Upper lobe of right lung (tissue), 1 donor: ENCODE measurements at places on chromosomes 4 and X. TPM values are rescaled to one million over a fixed set of nuclear protein-coding genes. Genes with fewer than 3 reads are reported as not detected.

Gene MAGEA4
- total RNA-seq = not detected

Gene CSAG1
- not detected for total RNA-seq

DNA sequence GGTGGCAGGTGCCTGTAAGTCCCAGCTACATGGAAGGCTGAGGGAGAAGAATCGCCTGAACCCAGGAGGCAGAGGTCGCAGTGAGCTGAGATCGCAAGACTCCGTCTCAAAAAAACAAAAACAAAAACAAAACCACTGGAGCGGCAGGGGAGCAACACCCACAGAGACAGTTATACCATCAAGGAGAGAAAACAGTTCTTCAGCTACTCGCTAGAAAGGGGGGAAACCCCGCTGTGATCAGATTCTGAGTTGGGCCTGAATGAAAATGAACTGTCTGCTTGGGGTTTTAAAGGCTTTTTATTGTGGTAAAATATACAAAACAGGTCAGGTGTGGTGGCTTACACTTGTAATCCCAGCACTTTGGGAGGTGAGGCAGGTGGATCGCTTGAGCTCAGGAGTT lies 16.8 kb upstream of the IRAK1 start:
- DNase-seq = no peak

DNA sequence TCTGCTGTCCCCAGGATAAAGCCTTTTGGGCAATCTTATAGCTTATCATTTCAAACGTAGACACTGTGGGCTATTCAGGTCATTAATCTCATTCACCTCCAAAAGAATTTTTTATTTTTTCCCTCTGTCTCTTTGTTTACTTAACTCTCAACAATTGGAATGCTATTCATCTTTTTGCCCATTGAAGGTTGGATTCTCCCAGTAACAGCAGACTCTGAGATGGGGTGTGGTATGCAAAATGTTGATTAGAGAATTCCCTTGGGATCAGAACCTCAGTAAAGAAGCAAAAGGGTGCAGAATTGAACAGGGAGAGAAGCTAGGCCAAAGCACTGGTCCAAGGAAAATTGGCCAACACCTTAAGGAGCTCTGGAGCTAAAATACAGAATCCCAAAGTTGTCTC lies 60.4 kb downstream of the CAMK2D start:
- no peak for DNase-seq

- DNase-seq = no peak
Observed at GRCh38 chr4:108126806-108127205, 41.9 kb downstream of the LEF1 start.

GRCh38 chr4:120434756-120435155 lies 368.1 kb upstream of the MAD2L1 start:
- no peak for DNase-seq
